ENCODE measurements at places on chromosomes 7 and 10.
A peak's percentile ranks its signal among the peaks of the same experiment; 100 is the strongest.

- peak; percentile 4 for ATAC-seq
Measured at GRCh38 chr10:70761727-70762350, 23.3 kb downstream of the TBATA start.

- no peak for ATAC-seq
Measured at GRCh38 chr7:74633451-74633921, 24.0 kb upstream of the GTF2I start.

DNA sequence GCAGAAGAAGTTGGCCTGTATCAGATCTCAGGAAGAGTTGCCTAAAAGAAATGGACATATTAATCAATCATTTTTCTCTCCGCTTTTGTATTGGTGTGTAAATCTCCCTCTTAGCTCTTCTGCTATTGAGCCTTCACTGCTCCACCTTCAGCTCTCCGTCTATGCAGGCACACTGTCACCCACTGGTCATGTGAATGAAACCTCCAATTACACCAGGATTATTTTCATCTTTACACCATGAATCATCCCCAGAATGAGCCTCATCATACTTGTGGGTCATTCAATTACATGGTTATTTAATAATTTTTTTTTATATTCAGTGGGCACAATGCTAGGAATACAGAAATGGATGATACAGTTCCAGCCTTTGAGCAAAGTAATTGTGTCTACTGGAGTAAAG lies 92.6 kb downstream of the LRRC4 start:
- ATAC-seq: peak; percentile 58

DNA sequence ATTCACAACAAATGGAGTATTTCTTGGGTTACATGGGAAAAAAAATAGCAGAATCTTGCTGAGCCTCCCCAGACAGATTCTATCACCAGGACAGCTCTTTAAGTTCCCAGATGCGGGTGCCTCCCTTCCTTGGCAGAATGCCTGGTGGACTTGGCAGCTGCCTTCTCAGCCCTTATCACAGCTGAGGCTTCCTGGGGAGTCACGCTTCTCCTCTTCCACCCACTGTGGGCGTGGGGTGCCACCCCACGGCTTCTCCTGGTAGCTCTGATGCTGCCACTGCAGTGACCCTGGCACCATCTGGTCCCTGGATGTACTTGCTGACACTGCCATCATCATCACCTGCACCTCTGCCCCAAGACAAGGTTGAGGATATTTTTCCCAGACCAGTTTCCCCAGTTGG lies 16.2 kb upstream of the NME8 start:
- ATAC-seq: peak; percentile 52

DNA sequence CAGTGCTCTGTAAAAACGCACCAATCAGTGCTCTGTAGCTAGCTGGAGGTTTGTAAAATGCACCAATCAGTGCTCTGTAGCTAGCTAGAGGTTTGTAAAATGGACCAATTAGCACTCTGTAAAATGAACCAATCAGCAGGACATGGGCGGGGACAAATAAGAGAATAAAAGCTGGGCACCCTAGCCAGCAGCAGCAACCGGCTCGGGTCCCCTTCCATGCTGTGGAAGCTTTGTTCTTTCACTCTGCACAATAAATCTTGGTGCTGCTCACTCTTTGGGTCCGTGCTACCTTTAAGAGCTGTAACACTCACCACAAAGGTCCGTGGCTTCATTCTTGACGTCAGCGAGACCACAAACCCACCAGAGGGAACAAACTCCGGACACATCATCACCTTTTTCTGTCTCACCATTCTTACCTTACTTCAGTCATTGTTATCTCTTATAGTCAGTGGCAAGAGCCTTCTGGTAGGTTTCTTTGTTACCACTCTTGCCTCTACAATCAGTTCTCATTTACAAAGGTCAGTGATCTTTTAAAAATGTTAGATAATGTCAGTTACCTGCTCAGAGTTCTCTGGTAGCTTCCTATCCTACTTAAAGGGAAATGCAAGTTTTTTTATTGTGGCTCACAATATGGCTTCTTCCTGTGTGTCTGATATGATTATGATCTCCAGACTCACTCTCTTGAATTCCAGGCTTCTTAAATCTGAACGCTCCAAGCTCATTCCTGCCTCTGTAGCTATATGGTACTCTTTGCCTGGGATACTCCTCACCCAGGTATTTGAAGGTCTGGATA lies 4.5 kb downstream of the STAM start:
- no peak for ATAC-seq

DNA sequence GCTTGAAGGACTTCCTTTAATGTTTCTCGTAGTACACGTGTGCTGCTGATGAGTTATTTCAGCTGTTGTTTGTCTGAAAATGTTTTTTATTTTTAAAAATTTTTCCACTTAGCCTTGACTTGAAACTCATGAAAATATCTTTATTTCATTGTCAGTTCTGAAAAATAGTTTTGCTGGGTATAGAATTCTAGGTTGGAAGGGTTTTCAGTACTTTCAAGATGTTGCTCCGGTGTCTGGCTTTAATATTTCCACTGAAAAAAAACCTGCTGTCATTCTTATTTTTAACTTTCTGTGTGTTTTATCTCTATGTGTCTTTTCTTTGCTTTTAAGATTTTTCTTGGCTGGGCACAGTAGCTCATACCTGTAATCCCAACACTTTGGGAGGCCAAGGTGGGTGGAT lies 103.8 kb downstream of the UNCX start:
- no peak for ATAC-seq

DNA sequence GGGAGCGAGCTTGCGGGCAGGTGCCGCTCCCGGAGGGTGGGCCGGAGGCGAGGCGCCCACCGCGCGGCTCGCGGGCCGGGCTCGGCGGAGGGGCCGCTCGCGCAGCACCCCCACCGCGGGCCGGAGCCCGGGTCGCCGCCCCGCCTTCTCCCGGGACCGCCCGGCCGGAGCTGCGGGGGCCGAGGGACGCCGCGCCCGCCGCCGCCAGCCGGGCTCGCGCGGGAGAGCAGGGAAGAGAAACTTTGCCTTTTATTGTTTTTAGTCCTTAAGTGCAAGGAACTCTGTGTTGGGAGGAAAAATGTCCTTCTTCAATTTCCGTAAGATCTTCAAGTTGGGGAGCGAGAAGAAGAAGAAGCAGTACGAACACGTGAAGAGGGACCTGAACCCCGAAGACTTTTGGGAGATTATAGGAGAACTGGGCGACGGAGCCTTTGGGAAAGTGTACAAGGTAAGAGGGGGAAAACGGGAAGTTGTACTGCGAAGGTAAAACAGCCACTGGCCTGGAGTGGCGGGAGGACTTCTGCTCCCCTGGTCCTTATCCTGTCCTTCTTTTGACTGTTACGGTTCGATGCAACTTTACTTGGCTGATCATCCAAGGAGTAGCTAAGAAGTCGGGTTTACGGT lies 620 bp downstream of the SLK start:
- ATAC-seq: peak; percentile 14

GRCh38 chr7:157547611-157548010 lies 210.8 kb downstream of the DNAJB6 start:
- ATAC-seq: no peak

GRCh38 chr7:134546955-134547354 lies 2.0 kb upstream of the AKR1B15 start:
- ATAC-seq: peak; percentile 90

DNA sequence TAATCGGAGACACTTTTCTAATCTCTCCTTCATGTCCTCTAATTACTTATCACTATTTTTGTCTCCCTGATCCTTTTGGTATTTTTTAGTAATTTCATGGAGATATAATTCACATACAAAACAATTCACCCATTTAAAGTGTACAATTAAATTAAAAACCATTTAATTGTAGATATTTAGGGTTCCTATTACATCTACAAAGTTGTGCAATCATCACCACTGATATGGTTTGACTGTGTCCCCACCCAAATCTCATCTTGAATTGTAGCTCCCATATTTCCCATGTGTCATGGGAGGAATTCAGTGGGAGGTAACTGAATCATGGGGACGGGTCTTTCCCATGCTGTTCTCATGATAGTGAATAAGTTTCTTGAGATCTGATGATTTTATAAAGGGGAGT lies 29.0 kb downstream of the GCC1 start:
- no peak for ATAC-seq

DNA sequence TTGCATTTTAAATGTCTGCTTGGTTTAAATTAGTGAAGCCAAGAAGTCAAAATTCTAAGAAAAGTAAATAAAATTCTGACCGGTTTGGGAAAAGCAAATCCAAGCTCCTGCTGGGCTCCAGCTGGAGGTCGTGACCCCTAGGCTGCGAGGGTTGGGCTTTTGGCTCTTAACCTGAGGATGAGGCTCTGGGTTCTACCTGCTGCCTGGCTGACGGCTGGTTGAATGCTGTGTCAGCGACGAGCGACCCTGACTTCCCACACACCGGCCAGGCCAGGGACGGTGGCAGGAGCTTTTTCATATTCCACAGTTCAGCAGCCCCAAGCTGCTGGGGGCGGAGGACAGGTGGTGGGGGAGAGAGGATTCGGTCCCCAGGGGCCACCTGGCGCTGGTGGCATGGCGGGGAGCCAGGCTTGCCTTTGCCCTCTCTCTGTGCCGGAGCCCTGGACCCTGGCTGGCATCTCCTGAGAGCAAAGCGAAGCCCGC lies 843 bp upstream of the PLPP4 start:
- no peak for ATAC-seq

GRCh38 chr7:2158331-2159175 lies 74.2 kb downstream of the MAD1L1 start:
- no peak for ATAC-seq

DNA sequence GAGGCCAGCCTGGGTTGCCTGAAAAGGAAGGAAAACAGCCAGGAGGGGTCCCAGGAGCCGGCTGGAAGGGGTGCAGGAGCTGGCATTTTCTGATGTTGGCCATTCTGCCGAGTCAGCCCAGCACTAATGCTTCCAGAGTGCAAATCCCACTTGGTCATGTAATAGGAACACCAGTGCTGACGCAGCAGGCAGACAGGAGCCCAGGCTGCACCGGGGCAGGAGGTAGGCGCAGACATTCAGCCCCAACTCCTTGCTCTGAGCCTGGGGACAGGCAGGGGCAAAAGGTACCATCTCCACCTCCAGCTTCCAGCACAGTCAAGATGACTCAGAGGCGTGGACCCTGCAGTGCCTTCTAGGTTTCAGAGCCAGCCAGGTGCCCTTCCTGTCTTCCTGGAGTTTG lies 10.2 kb upstream of the YWHAG start:
- peak; percentile 9 for ATAC-seq

GRCh38 chr10:67471022-67471421 lies 225.0 kb downstream of the CTNNA3 start:
- ATAC-seq: no peak

DNA sequence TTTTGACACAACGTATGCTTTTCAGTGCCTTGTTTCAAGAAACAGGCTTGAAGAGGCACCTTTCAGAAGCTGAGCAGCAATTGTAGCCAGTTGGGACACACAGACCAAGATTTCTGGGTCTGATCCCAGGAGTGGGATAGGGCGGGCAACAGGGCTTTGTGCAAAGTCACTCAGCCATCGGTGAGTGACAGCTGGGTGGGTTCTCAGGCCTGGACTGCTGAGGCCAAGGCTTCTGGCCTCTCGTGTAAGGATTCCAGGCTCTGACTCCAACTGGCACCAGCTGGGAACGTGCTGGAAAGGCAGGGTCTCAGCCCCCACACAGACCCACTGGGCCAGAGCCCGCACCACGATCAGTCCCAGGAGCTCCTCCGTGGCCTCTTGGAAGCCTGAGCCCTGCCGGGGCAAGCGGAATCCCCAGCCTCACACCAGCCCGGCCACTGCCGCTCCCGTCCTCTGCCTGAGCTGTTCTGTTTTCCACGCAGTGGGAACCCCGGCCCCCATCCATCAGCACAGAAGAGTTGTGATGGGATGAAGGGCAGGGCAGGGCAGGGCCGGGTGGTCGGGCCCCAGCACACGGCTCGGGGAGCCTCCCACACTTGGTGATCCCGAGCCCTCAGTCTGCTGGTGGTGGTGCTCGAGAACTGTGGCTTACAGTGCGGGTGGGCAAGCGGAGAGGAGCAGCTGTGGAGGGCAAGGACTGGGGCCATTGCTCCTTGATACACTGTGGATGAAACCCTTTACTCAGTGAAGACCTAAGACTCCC lies 46.8 kb downstream of the VIPR2 start:
- no peak for ATAC-seq

GRCh38 chr10:35012781-35013180 lies 77.4 kb downstream of the CUL2 start:
- ATAC-seq: no peak

DNA sequence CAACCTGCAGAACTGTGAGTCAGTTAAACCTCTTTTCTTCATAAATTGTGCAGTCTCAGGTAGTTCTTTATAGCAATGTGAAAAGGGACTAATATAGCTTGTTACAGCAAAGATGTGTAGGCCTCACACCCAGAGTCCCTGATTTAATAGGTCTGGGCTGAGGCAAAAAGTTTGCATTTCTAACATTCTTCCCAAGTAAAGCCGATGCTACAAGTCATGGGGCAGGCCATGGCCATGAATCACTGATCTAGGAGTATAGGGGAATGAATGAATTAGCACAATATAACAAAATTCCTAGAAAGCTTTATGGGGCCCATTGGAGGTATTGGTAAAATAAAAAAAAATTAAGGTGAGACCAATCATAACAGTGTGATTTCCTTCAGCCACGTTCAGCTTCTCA lies 11.5 kb upstream of the AASS start:
- no peak for ATAC-seq

DNA sequence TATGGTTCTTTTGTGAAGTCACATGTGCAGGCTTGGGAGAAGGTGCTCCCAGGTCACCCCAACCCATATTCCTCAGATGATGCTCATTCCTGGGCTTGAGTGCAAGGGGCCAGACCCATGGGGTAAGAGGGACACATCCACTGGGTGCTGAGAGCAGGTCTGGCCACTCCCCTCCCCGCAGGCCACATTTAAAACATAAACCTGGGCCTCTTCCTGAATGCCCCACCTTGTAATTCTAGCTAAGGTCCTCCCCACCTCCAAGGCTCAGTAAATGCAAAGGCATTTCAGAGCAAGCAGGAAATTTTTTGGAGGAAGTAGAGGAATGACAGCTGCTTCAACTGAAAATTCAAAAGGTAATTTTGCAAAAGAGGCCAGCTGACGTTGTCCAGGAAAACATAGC lies 172.5 kb downstream of the ARHGAP21 start:
- peak; percentile 36 for ATAC-seq

DNA sequence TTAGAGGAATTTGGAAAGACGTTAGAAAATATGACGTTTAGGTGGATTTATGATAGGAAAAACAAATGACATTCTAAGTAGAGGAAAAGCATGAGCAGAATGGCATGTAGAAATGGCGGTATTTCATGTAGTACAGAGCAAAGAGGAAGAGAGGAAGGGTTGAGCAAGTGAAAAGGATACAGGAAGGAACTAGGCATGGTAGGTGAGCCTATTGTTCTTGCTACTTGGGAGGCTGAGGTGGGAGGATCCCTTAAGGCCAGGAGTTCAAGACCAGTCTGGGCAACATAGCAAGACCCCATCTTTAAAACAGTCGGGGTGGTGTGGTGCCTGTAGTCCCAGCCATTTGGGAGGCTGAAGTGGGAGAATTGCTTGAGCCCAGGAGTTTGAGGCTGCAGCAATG lies 1.2 kb downstream of the GTPBP10 start:
- no peak for ATAC-seq

GRCh38 chr7:45174328-45174610 lies 16.7 kb downstream of the RAMP3 start:
- ATAC-seq: no peak

- ATAC-seq: no peak
Measured at GRCh38 chr10:132390170-132390920, 6.7 kb upstream of the PWWP2B start.

- no peak for ATAC-seq
Measured at GRCh38 chr7:100169147-100169850, 882 bp upstream of the GAL3ST4 start.
